ENCODE measurements at places on chromosomes 4 and X.

DNA sequence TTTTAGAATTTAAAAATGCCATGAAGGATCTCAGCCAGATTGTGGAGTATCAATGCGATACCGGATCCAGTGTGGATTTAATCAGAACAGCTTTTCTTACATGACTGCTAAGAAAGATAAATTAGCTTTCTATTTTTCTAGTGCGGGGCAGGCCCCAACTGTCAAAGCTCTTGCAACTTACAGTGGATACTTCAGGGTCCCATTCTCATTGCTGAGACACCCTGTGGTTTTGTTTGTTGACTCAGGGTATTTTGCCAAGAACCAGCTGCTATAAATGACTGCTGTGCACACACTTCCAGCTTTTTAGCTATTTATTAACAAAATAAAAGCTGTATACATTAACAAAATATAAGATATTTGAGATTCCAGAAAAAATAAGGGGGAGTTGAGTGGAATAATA, 166.4 kb downstream of the DCLK2 start:
- no peak for DNase-seq

DNA sequence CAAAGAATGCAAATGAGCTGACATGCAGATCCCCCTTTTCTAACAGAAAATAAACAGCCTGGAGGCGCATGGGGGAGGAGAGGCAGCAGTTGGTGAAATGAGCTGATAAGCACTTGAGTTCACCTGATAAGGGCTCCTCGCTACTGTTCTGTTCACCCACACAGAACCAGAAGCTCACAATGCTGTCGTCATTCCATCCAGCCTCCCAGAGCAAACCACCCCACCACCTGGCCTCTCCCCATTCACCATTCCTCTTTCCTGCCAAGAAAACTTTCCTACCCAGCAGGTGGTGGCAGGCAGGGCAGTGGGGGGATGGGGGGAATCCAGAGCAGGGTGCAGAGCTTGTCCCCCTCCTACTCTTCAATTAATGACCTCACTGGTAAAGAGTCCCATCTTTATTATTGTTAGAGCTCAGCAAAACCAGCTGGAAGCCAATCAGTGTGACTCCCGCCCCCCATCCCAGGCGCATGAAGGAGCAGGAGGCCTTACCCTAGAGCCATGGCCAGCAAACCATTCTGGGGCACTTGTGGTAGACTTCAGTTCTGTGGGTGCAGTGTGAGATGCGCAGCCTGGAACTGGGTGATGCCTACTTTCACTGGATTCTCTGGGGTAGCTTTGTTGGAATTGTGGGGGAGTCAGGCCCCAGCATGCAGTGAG, 350.3 kb downstream of the ZIC3 start:
- no peak for DNase-seq

DNA sequence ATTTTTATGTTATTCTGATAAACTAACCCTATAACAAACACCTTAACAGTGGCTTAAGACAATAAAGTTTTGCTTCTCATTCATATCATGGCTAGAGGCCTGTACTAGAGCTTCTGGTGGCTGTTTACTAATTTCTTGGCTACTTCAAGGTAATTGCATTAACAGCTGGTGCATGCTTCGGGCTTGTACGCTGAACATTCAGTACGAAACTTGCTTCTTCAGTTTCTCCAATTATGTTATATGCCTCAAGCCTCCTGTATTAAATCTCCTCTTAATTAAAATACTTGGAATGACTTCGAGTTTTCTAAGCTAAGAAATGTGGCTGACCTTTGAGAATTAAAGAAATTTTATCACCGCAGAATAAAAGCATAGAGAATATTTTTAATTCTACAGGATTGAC, 138.9 kb upstream of the TRAM1L1 start:
- DNase-seq, result no peak

DNA sequence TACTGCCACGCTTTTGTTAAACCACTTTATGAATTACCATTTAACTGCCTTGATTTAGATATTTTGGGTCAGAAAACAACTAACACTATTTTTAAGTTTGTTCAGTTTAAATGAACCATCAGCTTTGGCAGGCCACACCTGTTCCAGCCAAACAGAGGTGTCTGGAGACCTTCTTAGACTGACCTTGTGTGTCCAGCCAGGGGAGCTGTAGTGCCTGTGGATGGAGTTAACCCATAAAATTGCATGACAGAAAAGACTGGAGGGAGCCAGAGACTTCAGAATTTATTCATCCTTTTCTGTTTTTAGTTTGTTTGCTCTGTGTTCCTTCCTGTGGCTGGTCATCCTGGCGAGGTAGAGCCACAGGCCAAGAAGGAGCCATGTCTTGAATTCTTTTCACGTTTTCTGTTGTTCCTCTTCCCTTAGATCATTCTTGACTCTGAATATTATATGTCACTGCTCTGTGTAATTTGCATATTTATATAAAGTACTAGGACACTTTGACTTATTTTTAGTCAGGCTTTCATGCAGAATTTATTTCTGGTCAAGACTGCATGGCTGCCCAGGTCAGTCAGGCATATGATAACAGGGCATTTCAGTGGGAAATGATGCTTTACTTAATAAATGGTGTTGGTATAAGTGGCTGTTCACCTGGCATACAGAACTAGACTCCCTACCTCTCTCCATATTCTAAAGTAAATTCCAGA, 26.7 kb downstream of the HERC3 start:
- DNase-seq, result no peak

DNA sequence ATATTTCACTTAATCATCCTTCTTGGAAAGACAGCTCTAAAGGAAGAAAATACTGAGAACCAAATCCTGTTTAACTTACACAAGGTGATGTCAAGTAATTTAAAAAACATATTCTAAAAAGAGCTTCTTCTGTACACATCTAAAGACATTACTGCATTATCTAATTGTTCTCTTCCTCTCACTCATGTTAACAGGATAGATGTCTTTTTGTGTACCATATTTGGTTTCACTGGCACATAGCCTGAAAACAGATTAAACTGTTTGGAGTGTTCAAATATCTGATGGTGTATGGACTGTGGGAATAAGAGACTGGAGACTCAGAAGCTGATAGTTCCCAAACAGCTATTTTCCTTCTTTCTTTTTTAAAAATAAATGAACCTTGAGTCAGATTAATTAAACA, 213.3 kb upstream of the MAB21L2 start:
- no peak for DNase-seq

DNA sequence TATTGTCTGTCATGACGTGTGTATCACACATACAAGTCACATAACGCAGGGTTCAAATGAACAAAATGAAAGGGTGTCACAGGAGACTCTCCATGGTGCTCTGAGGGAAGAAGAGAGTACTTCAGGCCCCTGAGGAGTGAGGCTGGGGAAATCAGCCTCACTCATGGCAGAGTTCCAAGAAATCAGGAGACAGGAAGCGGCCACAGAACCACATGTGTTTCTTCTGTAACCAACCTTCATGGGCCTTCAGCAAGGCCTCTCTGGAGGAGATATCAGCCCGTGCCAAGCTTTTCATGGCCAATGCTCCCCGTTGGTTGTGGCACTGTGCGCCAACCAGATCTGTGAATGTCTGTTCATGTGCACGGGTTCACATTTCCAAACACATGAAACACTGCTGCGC, 76.0 kb downstream of the NAT8L start:
- peak; percentile 82 for DNase-seq

All from suppressor macrophage (primary cell).